ENCODE measurements at places on chromosomes 1 and 21.
A peak's percentile ranks its signal among the peaks of the same experiment; 100 is the strongest.

GRCh38 chr1:182069028-182069466 lies 7.5 kb upstream of the ZNF648 start:
- DNase-seq, result peak; percentile 47

GRCh38 chr1:3007298-3008147 lies 13.7 kb upstream of the ACTRT2 start:
- no peak for DNase-seq

- DNase-seq, result no peak
Observed at GRCh38 chr1:34642679-34643078, 112.2 kb upstream of the GJB5 start.

DNA sequence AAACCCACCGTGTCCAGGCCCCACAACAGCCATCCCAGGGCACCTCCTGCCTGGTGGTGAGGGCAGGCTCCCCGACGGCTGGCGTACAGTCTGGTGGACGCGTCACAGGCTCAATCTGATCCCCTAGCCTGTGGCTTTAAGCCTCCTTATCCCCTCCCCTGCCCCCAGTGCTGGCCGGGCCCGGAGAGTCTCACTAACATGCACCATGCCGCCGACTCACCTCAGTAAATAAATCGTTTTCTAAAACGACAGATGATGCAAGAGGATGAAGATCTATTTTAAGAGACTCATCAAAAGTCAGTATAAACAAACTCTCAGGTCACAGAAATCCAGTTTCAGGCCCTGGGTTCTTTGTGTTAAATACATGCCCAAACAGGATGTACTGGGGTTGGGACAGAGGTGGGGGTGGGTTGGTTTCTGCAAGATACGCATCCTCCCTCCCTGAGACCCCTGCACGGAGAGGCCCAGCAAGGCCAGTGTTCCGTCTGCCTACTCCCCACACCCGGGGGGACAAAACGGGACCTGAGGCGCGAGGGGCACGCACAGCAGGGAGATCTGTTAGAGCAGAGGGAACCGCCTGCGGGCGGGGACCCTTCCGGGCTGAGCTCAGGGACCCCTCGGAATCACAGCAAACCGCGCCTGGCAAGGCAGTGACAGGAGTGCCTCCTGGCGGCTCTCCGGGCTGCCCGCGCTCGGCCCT lies 3.1 kb downstream of the PANK4 start:
- DNase-seq, result no peak

DNA sequence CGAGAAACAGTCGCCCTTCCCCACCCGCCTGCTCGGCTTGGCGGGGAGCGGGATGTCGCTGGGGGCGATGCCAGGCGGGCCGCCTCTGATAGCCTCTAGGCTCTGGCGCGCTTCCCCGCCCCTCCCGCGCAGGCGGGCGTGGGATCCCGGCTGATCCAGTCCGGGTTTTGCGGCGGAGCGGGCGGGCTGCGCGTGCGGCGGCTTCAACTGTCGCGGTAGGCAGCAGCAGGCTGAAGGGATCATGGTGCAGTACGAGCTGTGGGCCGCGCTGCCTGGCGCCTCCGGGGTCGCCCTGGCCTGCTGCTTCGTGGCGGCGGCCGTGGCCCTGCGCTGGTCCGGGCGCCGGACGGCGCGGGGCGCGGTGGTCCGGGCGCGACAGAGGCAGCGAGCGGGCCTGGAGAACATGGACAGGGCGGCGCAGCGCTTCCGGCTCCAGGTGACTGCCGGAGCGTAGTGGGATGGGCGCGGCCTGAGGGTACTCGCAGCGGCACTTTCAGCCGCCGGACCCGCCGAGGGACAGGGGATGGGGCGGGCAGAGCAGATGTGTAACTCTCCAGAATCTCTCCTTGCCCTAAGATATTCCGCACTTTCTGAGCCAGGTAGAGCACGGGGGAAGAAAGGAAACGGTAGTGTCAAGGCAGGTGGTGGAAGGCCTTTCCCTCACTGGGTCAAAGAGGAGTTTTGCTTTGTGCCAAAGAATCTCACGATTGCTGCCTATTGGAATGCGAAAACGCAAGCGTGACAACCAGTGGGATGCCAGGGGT lies at the start of gene FAAH:
Gene FAAH (plus strand): TSS at position 210 of the 764 bp plus-strand sequence. CDS start 32 bp downstream, at position 242.
- peak; percentile 69 for DNase-seq

DNA sequence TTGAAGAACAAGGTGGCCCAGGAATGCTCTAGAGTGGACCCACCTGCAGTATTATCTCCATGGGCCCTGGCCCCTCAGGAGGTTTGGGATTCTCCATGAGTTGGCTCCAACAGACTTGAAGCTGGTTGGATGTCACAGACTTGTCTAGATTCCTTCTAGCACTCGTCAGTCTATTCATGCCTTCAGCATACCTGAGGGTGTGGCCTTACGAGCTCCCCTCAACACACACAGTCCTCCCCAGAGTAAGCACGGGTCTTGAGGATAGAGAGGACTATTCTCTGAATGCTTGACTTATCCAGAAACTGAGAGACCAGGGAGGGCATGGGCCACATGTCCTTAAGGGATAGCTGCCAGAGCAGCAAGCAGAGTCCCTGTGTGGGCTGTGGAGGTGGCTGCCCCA lies 45.9 kb upstream of the COL6A1 start:
- peak; percentile 77 for DNase-seq

All from astrocyte of the hippocampus (primary cell).